ENCODE measurements at places on chromosomes 16 and 17.

DNA sequence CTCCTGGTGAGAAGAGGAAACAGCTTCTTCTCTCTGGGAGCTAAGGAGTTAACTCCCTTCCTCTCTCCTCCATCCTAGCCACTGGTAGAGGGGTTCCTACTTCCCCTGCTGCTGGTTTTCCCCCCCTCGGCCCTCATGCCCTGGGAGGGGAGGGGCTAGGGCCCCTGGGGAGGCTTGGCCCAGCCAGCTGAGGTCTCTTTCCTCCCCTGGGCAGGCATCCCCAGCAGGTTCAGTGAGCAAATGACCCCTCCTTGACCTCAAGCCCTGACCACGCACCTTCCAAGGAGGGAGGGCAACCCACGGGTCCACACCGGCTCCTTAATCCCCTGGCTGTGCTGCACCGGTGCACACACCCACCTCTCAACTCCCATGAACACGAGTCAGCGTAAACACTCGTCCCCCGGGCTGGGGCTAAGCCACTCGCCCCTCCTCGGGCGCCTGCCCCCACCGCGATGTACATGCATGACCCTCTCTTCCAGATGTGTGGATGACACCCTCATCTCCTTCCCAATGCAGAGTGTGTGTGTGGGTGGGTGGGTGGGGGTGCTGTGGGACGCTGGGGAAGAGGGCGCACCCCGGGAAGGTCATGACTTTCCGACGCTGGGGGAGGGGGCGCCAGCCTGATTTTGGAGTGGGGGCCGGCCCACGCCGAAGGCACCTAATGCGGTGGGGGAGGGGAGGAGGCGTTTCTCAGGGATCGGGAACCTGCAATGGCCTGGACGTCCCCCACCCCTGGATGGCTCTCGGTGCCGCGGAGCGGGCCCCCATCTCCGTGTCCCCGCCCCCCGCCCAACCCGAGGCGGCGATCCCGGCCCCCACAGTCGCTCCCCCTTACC lies 33.7 kb downstream of the SRCIN1 start:
- DNase-seq = no peak

GRCh38 chr16:48013491-48013901 lies 142.3 kb downstream of the ABCC12 start:
- DNase-seq = no peak

DNA sequence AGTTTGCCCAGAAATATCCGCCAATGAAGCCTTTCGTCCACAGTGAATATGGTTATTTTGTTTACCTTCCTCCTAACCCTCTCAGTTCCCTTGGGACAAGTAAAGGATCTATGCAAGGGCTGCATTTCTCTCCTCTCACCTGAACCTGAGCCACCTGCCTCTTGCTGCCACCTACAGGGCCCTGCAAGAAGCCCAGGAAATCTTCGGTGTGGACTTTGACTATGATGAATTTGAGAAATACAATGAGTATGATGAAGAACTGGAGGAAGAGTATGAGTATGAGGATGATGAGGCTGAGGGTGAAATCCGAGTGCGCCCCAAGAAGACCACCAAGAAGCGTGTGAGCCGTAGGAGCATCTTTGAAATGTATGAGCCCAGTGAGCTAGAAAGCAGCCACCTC lies 14.0 kb downstream of the SUPT6H start:
- DNase-seq = no peak

- no peak for DNase-seq
Measured at GRCh38 chr17:74135391-74136167, 67.9 kb upstream of the RPL38 start.

DNA sequence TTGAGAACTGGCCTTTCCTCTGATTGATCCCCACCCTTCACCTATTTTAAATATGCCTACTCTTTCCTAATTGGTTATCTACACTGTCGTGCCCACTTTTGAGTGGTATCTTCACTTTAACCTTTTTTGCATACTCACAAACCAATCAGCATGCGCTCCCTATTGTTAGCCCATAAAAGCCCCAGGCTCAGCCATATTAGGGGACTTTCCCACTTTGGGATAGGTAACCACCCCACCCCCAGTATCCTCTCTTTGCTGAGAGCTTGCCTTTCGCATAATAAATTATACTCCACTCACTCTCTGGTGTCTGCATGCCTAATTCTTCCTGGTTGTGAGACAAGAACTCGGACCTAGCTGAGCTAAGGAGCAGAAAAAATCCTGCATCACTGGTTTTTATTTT lies 59.5 kb upstream of the NOL11 start:
- DNase-seq = no peak

- peak; percentile 64 for DNase-seq
Measured at GRCh38 chr16:75000481-75001081, 1.8 kb downstream of the ZNRF1 start.

DNA sequence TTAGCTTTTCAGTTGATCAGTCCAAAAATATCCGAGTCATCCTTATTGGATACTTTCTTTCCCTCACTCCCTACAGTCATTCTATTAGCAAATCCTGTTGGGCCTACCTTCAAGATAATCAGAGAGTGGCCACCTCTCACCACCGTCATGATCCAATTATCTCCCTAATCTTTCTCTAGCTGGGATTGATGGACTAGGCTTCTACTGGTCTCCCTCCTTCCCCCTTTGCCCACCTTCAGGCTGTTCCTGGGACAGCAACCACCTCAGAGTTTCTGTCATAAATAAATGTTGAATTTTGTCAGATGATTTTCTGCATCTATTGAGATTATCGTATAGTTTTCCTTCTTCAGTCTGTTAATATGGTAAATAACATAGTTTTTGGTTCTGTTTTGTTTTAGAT lies 16.2 kb upstream of the RHBDL3 start:
- no peak for DNase-seq

GRCh38 chr16:166375-167121 lies 770 bp downstream of the HBM start:
- DNase-seq = no peak

GRCh38 chr17:65261682-65262636 lies 124.8 kb downstream of the RGS9 start:
- peak; percentile 9 for DNase-seq

DNA sequence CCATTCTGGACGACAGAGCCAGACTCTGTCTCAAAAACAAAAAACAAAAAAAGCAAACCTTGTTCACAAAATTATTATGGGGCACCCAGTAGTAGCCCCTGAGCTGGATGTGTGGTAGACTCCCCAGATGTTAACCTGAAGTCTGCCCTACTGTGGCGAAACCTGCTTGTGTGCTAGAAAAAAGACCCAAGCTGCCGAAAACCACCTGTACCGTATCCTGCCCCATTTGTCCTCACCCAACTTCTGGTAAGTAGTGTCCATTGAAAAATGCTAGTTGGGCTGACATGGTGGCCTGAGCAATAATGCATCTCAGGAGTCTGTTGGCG lies 9.1 kb downstream of the RMI2 start:
- no peak for DNase-seq

DNA sequence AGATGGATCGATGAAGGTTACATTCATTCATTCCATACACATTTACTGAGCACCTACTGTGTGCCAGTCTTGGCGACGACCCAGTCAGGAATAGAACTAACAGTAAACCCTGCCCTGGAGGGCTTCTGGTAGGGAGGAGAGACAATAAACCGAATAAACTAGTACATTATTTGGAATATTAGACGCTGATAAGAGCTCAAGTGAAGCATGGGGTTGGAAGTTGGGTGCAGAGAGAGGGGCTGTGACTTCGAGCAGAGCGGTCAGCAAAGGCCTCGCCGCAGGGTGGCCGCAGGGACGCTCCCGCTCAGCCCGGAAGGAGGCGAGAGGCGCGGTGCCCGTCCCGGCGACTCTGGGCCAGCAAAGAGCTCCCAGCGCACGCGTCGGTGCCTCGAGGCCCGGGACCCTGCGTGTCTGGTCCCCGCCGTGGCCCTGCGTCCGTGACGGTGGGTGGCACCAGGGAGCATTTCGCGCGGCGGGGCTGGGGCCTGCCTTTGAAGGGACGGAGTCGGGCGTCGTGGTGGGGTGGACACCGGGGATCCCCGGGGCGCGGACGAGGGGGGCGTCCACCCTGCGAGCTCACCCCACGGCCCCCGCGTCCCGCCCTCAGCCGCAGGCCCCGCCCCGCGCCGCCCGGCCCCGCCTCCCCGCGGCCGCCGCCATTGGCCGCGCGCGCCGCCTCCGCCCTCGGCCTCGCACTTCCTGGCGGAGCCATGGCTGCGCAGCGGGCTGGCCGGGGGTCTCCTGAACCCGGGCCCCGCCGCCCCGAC lies at the start of gene KLHL36:
Gene KLHL36, plus strand, starts transcription at position 684 of the 767 bp plus-strand sequence. CDS start 2,357 bp downstream, outside the sequence.
- peak; percentile 93 for DNase-seq

DNA sequence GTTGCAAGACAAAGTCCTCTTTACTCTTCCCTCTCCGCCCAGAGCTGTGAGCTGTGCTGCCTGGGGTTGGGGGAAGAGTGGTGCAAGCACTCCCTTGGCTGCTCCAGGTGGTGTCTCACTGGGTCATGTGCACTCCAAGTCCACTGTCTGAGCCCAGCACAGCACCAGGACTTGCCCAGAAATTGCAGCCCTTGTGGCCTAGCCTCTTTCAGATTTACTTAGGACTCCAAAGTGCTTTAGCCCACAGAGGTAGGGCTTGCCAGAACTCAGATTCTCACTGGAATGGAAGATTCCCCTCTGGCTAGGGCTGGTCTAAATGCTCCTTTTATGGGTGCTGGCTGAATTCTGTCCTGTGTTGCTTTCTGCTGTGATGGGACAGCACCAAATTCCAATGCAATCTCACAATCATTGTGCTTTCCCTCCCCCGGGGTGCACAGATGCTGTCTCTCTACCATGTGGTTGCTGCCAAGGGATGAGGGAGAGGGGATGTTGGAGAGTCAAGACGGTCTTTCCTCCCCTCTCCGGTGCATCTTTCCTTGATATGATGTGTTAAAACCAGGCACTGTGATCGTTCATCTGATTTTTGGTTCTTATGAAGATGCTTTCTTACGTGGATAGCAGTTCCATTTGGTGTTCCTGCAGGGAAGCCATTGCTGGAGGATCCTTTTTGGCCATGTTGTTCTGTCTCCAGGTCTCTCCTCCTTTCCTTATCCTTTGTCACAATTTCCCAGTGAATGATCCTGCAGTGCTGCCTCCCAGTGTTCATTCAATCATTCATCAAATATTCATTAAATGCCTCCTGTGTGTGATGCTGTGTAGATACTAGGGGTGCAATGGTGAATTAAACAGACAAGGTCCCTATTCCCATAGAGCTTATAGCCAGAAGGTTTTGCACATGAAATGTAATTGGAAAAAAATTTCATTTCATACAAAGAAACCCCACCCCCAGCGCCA lies 216.3 kb downstream of the SPECC1 start:
- no peak for DNase-seq

DNA sequence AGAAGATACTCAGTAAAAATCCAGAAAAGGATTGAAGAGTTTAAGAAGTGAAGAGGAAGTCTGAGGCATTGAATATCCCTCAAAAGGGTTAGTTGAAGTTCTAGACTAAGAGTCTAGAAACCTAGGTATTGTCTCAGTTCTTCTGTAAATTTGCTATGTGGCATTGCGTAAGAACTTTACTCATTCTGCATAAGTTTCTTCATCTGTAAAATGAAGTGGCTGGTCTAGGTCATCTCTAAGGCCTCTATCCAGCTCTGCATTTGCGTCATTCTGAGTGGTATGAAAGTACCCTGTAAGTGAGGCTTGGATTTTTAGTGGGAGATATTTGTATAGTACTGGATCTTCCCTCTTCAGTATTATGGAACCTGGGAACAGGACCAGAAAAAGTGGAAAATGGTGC lies 130.2 kb downstream of the MYO1D start:
- DNase-seq = peak; percentile 88

DNA sequence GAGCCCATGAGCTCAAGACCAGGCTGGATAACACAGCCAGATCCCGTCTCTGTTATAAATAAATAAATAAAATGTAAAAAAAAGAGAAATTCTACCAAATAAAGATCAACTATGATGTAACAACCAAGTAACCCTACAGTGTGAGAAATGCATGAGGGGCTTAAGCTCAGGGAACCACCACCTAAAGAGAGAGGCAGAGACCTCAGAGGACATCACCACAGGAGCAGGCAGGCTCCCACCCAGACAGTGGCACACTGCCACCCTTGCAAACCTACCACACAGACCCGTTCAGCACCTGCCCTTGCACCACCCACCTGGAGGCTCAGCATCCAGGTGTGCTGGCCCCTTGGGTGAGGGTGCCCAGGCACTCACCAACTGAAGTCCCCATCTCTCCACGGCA lies 45.6 kb downstream of the ANKRD11 start:
- no peak for DNase-seq

GRCh38 chr17:2631211-2631610 lies 37.8 kb downstream of the PAFAH1B1 start:
- DNase-seq = no peak

DNA sequence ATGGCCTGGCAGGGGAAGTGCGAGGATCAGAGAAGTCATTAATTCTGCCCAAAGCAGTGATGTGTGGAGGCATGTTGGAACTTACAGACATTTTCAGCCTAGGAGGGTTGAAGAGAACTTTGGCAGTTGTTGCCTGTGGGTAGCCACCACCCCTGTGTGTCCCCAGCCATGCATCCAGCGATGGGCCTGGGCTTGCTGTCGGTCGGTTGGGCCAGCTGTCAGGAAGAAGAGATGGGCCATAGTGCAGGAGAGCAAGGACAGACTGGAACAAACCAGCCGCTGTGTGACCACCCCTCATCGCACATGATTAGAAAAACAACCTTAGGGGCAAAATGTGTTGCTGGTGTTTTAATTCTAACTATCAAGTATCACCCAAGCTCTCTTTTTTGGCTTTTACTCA lies 173.7 kb downstream of the CNTNAP4 start:
- no peak for DNase-seq

DNA sequence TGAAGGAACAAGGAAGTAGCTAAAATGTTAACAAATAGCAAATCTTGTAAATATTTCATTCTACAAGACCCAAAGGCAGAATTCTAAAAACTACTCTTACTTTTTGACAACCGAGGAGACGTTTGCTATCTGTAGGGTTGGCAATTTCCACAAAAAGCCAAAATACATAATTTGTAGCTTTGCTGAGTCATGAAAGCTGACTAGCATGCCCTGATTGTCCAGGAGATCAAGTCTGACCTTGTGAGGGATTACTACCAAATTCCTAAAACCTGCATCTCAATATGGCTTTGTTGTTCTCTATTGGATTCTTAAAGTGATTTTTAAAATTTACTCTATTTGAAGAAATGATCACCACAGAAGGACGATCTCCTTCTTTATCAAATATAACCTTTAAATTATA lies 10.8 kb downstream of the DNAJA2 start:
- DNase-seq = no peak

GRCh38 chr17:35612924-35613521 lies 25.9 kb downstream of the AP2B1 start:
- DNase-seq = peak; percentile 54

DNA sequence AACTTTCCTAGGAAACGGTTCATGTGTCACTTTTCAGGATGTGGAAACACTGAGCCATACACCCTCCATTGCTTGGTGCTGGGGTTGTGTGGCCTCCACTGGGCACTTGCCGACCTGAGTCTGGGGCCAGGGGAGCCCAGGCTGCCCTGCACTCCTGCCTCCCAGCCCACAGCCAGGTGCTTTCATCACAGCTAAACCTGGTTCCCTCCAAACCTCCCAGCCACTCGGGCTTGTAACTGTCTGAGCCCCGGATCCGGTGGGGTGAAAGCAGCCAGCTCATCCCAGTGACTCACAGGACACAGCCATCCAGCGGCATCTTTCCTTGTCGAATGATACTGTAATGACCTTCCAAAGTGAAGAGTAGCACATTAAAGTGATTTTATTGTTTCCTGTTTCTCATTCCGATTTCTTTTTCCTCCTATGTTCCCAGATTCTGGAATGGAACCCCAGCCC lies 19.8 kb downstream of the CARHSP1 start:
- DNase-seq = no peak

GRCh38 chr17:33300241-33300640 lies 7.1 kb upstream of the ASIC2 start:
- DNase-seq = no peak

GRCh38 chr16:55698946-55699345 lies 43.2 kb downstream of the SLC6A2 start:
- DNase-seq = no peak

- no peak for DNase-seq
Measured at GRCh38 chr16:85302018-85302847, 190.0 kb upstream of the CIBAR2 start.

All from suppressor macrophage treated with lipopolysaccharide for 1 hour (primary cell).